ENCODE measurements at places on chromosomes 3 and 15.
A peak's percentile ranks its signal among the peaks of the same experiment; 100 is the strongest.

DNA sequence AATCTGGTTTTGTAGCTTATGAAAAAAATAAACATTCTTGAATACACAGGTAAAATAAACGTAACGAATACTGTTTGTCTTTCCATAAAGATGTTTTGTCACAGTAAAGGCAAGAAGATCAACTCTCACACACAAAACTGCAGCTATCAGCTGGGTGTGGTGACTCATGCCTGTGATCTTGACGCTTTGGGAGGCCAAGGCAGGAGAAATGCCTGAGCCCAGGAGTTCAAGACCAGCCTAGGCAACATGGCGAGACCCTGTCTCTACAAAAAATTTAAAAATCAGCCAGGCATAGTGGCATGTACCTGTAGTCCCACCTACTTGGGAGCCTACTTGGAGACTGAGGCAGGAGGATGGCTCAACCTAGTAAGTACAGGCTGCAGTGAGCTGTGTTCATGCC lies 39.6 kb downstream of the CBLB start:
- H3K36me3 ChIP-seq = peaks cover 14% of the 10 kb centered on the region
- H3K27ac ChIP-seq = peak overlapping the region; percentile 80
- peak overlapping the region; percentile 52 for H3K4me3 ChIP-seq
- peaks cover 77% of the 10 kb centered on the region for H3K4me1 ChIP-seq
- no peaks in the 10 kb centered on the region for H3K27me3 ChIP-seq

- H3K27ac ChIP-seq = no peak overlapping the region
- peak; percentile 82 for ATAC-seq
- no peaks in the 10 kb centered on the region for H3K27me3 ChIP-seq
- no peaks in the 10 kb centered on the region for H3K36me3 ChIP-seq
Observed at GRCh38 chr3:18900994-18901393, 247.3 kb upstream of the KCNH8 start.

DNA sequence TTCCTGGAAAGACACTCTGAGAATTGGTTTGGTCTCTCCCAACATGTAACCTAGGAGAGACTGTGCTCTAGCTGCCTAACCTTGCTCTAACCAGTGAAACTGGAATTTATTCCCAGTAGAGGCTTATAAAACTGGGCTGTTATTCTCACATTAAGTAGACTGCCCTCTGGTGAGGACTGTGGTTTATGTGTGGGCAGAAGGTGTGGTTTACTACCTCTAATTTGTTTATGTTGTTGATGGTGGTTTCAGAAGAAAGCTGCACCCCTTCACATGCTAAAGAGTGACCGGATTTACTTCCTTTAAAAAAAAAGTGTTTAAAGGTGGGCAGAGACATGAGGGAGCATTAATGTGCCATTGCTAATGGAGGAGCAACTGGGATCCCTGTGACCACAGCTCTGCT lies 273.2 kb downstream of the MECOM start:
- no peak for ATAC-seq
- no peaks in the 10 kb centered on the region for H3K27me3 ChIP-seq
- H3K36me3 ChIP-seq = no peaks in the 10 kb centered on the region
- H3K4me3 ChIP-seq = no peak overlapping the region

- H3K4me3 ChIP-seq = peak overlapping the region; percentile 19
- H3K4me1 ChIP-seq = peaks cover 81% of the 10 kb centered on the region
- peaks cover 18% of the 10 kb centered on the region for H3K36me3 ChIP-seq
- H3K27me3 ChIP-seq = no peaks in the 10 kb centered on the region
- H3K27ac ChIP-seq = peak overlapping the region; percentile 84
- no peak for ATAC-seq
Observed at GRCh38 chr3:15295506-15295905, 36.9 kb downstream of the SH3BP5 start.

DNA sequence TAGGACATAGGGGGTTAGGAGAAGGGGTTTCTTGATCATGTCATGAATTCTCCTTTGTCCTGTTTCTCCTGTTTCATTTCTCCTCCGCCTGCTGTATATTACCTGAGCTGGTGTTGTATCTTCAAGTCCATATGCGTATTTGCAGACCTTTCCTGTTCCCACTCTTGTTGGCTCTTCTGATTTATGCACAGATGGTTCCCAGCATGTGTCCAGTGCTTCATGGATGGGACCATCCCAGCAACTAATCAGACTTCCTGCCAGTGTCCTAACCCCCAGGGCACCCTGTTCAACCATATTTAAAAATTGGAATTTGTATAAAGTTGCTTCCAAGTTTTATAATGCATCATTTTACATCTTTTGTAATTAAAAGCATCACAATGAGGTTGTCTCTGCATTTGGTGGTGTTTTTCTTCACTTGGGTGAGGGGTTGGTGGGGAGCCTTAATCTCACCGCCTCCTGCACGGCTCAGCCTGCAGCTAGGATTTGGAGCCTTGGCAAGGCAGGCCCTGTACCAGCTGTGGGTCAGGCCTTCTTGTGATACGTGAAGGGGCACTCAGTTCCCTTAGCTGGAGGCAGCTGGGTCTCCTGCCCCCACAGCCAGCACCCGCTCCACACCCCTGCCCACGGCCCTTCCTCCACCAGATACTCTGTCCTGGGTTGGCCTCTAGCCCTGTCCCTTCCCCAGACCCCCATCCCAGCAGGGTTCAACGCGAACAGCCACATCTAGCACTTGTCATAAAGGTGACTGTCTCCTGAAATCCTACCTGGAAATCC lies 72.0 kb upstream of the BLM start:
- no peak overlapping the region for H3K27ac ChIP-seq
- peaks cover 9% of the 10 kb centered on the region for H3K4me1 ChIP-seq
- no peak overlapping the region for H3K4me3 ChIP-seq
- peaks cover 8% of the 10 kb centered on the region for H3K27me3 ChIP-seq
- H3K36me3 ChIP-seq = peaks cover 34% of the 10 kb centered on the region

DNA sequence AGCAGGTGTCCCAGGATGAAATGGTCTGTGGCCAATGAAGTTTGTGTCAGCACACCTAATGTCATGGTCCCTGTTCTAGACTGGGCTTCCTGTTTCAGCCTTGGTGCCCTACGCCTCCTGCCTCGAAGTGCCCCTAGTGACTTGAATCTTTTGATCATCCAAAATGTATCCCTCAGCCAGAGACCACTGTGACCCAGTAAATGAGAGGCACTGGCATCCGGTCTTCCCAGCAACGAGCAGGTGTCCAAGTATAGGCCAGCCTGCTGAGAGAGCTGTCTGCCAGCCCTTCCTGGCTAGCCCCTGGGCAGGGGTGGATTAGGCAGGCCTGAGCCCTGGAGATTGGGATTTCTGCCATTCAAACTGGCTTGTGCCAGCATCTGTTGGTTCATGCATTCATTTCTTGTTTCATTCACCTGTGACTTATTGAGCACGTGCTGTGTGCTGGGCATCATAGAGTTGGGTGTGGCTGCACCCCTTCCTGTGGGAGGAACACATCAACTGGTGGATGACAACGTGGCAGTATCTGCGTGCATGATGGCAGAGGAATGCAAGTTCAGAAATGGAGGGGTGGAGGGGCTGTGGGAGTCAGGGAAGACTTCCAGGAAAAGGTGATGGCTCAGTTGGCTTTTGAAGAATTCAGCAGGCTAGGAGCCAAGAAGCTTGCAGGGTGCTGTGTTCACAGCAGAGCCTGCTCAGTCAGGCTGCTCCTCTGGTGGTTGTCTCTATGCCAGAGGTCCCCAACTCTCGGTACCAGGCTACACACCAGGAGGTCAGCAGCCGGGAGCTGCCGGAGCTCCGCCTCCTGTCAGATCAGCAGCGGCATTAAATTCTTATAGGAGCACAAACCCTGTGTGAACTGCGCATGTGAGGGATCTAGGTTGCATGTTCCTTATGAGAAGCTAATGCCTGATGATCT lies 21.6 kb downstream of the ESYT3 start:
- H3K27me3 ChIP-seq = peaks cover 35% of the 10 kb centered on the region
- no peaks in the 10 kb centered on the region for H3K36me3 ChIP-seq
- no peak for ATAC-seq
- H3K27ac ChIP-seq = no peak overlapping the region
- H3K4me3 ChIP-seq = no peak overlapping the region

- no peak for ATAC-seq
- no peaks in the 10 kb centered on the region for H3K27me3 ChIP-seq
- peaks cover 6% of the 10 kb centered on the region for H3K4me1 ChIP-seq
- no peak overlapping the region for H3K27ac ChIP-seq
Observed at GRCh38 chr3:129777806-129778205, 115.7 kb downstream of the TMCC1 start.

DNA sequence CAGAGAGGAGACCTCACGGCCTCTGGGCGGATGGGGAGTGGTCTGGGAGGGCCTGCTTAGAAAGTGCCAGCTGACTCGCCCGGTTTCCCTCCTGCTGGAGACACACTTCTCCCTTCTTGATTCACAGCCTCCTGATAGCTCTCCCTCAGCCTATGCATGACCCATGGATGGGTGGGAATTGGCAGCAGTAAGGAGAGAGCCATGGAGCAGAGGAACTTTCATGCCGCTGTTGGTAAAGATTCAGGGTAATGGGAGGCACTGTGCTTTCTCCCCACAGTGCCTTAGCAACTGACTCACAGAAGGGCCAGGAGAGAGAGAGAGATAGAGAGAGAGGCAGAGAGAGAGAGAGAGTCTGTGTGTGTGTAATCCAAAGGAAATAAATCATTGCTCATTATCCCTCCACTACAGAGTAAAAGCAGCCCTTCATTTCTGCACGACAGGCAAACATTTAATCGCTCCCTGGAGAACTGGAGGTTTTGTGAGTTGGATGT lies 82.8 kb downstream of the SEMA5B start:
- H3K4me3 ChIP-seq = no peak overlapping the region
- H3K27ac ChIP-seq = no peak overlapping the region
- ATAC-seq = no peak
- H3K4me1 ChIP-seq = peaks cover 11% of the 10 kb centered on the region
- H3K36me3 ChIP-seq = no peaks in the 10 kb centered on the region

DNA sequence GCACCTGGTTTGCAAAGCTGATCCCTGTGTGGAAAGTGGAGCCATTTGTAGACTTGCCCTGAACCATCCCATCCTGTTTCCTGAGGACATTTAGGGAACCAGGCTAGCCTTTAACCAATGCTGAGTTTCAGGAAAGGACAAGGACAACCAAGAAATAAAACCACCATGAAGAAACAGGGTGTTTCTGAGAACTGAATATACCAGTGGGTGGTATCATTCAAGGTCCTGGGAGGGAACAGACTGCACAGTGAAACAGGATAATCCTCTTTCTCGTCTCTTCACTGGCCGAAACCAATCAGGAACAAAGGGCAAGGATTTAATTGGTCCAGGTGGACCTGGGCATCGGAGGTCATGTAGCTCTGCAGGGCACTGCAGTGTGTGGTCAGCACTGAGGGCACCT lies 21.8 kb downstream of the ZNF860 start:
- no peaks in the 10 kb centered on the region for H3K27me3 ChIP-seq
- H3K27ac ChIP-seq = peak overlapping the region; percentile 71

DNA sequence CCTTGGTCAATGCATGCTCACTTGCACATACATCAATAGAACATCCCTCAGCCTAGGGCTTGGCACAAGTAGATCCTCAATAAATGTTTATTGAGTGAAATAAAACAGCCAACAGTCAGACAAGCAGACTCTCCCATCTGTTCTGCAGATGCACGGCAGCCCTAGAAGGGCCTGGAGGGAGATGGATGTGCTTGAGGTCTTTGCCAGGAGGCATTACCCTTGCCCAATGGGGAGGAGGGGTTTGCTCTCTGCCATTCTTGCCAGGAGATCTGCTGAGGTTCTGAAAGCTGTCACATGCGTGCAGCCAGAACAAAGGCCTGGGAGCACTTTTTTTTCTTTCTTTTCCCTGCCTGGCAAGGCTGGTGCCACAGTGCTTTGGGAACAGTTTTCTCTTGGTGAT lies 349.3 kb upstream of the THRB start:
- H3K4me3 ChIP-seq = no peak overlapping the region
- no peaks in the 10 kb centered on the region for H3K4me1 ChIP-seq
- H3K36me3 ChIP-seq = no peaks in the 10 kb centered on the region
- no peak overlapping the region for H3K27ac ChIP-seq
- ATAC-seq = no peak

GRCh38 chr3:60226912-60227311 lies 1024.3 kb downstream of the FHIT start:
- no peaks in the 10 kb centered on the region for H3K36me3 ChIP-seq
- no peak overlapping the region for H3K4me3 ChIP-seq
- ATAC-seq = no peak
- H3K27me3 ChIP-seq = peaks cover 11% of the 10 kb centered on the region
- H3K27ac ChIP-seq = no peak overlapping the region

GRCh38 chr15:71581398-71581930 lies 228.9 kb upstream of the NR2E3 start:
- no peak overlapping the region for H3K27ac ChIP-seq
- no peaks in the 10 kb centered on the region for H3K4me1 ChIP-seq
- peaks cover 10% of the 10 kb centered on the region for H3K27me3 ChIP-seq
- no peak overlapping the region for H3K4me3 ChIP-seq
- ATAC-seq = no peak

DNA sequence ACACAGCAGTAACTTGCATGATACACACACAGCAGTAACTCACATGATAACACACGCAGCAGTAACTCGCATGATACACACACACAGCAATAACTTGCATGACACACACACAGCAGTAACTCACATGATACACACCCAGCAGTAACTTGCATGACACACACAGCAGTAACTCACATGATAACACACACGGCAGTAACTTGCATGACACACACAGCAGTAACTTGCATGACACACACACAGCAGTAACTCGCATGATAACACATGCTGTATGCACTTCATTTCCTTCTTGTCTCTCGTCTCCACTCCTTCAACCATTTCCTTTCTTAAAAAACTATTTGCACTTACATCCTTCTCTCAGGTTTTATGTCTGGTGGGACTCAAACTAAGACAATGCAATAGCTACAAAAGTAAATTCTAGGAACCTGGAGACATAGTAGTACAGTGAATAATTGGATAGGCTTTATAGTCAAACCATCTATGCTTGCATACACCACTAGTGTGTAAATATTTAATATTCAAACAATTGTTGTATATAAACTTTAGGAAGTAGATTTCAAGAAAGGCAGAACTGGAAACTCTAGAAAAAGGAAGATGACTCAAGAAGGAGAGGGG lies 130.8 kb downstream of the UACA start:
- peaks cover 7% of the 10 kb centered on the region for H3K4me1 ChIP-seq
- H3K27me3 ChIP-seq = peaks cover 84% of the 10 kb centered on the region
- ATAC-seq = no peak
- no peak overlapping the region for H3K27ac ChIP-seq

DNA sequence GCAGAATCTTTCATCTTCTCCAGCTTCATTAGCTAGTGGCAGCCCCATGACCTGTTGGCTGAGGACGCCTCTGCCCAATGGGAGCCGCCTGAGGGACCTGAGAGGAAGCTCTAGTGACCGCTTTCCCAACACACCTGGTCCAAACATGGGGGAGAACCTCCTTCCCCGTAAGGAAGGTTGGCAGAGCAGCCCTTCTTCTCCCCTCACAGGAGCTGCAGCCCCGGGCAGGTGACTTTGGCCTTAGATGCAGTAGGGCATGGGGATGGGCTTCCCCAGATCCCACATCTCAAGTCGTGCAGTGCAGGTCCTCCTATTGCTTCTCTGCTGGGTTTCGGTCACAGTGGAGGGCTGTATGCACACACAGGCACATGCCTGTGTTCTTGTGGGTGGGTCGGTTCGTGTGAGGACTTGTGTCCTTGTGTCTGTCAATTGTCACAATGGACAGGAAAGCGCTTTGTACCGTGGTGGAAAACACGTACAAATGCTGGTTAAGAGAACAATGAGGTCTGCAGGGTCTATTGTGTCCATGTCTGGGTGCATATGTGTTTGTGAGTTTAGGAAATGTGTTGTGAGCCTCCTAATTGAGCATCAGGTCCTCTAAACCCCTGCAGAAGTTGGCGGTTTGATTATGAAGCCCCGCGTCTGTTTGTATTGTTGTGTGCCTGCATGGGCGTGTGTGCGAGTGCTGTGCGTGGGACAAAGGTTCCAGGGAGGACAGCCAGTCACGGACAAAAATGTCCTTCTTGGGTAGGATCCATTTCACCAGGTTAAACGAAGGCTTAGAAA lies 1.4 kb downstream of the ISLR2 start:
- no peak for ATAC-seq
- H3K4me1 ChIP-seq = peaks cover 57% of the 10 kb centered on the region
- no peaks in the 10 kb centered on the region for H3K36me3 ChIP-seq
- no peak overlapping the region for H3K27ac ChIP-seq
- H3K4me3 ChIP-seq = peak overlapping the region; percentile 42
- H3K27me3 ChIP-seq = peaks cover 98% of the 10 kb centered on the region

Measured in stimulated activated memory B cell treated with anti-CD40 and anti-IgM and Interleukin-4, amounts not matched to agents 10 μg/mL and 1 μg/mL and 100 μg/mL, for 72 hours (primary cell).